ENCODE measurements at places on chromosomes 11 and 22.

DNA sequence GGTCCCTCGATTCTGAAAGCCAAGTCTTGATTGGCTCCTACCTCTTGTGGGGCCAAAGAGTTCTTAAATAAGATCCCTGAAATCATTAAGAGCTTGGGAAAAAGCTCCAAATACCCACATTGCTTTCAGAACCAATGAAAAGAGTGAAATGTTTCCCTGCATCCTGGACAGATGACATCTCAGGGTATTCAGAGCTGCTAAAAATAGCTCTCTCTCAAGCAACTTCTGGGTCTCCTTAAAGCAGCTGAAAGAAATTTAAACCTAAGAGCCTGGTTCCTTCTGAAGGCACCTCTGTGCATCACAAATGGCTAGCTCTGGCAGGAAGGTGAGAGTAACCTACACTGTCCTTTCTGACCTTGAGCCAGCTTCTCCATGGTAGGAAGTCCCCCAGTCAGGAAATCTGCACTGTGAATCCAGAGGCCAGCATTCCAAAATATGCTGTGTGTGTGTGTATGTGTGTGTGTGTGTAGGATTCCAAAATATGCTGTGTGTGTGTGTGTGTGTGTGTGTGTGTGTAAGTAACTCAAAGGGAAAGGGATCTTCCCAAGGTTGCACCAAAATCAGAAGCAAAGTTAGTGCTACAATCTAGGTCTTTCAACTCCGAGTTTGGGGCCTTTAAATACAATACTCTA, 50.1 kb downstream of the RELT start:
- no peak overlapping the region for H3K27ac ChIP-seq
- peaks cover 11% of the 10 kb centered on the region for H3K36me3 ChIP-seq
- DNase-seq, result no peak

DNA sequence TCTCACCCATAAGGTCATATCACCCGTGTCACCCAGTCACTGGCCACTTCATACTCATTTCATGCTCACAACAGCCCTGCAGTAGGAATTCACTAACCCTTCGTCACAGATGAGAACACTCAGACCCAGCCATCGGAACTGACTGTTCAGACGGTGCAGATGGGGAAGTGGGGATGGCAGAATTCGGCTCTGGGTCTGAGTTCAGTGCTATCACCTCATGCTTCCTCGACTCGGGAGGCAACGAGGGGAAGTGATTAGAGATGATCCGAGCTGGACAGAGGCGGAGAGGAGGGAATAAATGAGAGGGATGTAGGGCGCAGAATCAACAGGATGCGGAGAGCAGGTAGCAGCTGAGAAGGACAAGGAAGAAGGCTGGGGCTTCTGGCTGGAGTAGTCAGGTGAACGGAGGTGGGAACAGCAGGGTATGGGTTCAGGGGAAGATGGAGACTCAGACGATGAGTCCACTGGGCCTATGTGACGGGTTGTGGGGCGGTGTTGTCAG, 4.7 kb downstream of the B3GNT6 start:
- H3K4me3 ChIP-seq, result no peak overlapping the region
- no peaks in the 10 kb centered on the region for H3K36me3 ChIP-seq
- peaks cover 9% of the 10 kb centered on the region for H3K4me1 ChIP-seq
- peaks cover 29% of the 10 kb centered on the region for H3K27me3 ChIP-seq
- no peak for DNase-seq

DNA sequence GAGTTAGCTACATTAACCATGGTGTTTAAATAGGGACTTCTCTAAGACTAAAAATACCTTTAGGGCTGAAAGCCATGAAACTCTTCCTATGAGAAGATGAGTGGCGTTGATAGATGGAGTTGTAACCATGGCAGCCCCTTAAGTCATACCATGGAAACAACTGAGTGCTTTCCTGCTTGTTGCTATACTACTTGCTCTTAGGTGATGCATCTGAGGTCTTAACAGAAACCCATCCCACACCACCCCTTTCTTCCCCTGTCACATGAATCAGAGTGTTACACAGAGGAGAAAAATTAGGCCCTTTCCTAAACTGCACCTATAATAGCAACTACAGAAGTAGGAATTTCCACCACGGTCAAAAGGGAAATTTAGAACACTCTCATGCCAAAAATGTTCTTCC, 64.3 kb upstream of the ZC3H12C start:
- H3K27ac ChIP-seq, result no peak overlapping the region
- no peak for DNase-seq
- no peaks in the 10 kb centered on the region for H3K4me1 ChIP-seq
- H3K4me3 ChIP-seq, result no peak overlapping the region

- H3K4me1 ChIP-seq, result peaks cover 12% of the 10 kb centered on the region
- no peak overlapping the region for H3K4me3 ChIP-seq
- no peak for DNase-seq
- no peaks in the 10 kb centered on the region for H3K27me3 ChIP-seq
- no peak overlapping the region for H3K27ac ChIP-seq
Observed at GRCh38 chr11:96145163-96145585, 197.8 kb downstream of the MAML2 start.

- H3K36me3 ChIP-seq, result peaks cover 9% of the 10 kb centered on the region
- peaks cover 7% of the 10 kb centered on the region for H3K4me1 ChIP-seq
- no peak overlapping the region for H3K4me3 ChIP-seq
- DNase-seq, result no peak
- no peak overlapping the region for H3K27ac ChIP-seq
Observed at GRCh38 chr11:122772945-122773344, 65.4 kb upstream of the CRTAM start.

- no peak overlapping the region for H3K27ac ChIP-seq
- no peaks in the 10 kb centered on the region for H3K4me1 ChIP-seq
- H3K27me3 ChIP-seq, result no peaks in the 10 kb centered on the region
Observed at GRCh38 chr11:25733777-25734176, 598.2 kb upstream of the ANO3 start.

DNA sequence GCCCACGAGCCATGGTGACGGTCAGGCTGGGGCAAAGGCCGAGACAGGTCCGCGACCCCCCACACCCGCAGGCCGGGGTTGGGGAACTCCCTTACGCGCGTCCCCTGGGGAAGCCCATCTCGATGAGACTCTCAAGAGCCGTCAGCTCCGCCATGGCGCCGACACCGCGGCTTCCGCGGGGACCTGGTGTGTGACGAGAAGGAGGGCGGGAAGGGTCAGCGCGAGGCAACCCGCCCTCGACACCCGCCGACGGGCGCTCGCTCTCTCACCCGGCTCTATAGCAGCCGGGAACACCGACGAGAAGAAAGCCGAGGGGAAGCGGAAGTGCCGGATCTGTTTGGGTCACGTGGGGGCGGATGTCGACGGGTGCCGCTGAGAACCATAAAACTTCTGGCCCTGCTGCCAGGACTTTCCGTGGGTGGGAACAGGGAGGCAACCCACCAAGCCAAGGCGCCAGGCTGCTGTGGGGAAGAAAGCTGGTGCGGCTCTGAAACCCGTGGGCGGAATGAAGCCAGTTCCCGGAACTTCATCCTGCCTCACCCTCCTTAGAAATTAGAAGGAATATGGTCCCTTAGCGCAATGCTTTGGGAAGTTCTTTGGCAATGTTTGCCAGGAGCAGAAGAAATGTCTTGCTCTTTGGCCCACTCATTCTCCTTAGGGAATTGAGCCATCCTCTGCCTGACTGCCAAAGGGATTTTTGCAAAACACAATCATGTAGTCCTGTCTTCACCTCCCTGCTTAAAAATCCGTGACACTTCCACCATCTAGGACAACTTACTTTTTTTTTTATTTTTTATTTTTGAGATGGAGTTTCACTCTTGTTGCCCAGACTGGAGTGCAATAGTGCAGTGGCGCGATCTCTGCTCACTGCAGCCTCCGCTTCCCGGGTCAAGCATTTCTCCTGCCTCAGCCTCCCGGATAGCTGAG, at the start of gene UBXN1:
TSS of gene UBXN1 (minus strand) at position 304 of the 927 bp plus-strand sequence. CDS start at position 154, 150 bp downstream.
- peak; percentile 69 for DNase-seq
- peaks cover 33% of the 10 kb centered on the region for H3K36me3 ChIP-seq
- H3K27me3 ChIP-seq, result no peaks in the 10 kb centered on the region
- H3K4me3 ChIP-seq, result peak within 1 kb of the TSS; percentile 100
- H3K27ac ChIP-seq, result peak within 1 kb of the TSS; percentile 97

GRCh38 chr11:34665077-34665835, 44.4 kb downstream of the EHF start:
- no peak overlapping the region for H3K27ac ChIP-seq
- no peak overlapping the region for H3K4me3 ChIP-seq
- no peaks in the 10 kb centered on the region for H3K36me3 ChIP-seq
- DNase-seq, result no peak
- no peaks in the 10 kb centered on the region for H3K4me1 ChIP-seq

DNA sequence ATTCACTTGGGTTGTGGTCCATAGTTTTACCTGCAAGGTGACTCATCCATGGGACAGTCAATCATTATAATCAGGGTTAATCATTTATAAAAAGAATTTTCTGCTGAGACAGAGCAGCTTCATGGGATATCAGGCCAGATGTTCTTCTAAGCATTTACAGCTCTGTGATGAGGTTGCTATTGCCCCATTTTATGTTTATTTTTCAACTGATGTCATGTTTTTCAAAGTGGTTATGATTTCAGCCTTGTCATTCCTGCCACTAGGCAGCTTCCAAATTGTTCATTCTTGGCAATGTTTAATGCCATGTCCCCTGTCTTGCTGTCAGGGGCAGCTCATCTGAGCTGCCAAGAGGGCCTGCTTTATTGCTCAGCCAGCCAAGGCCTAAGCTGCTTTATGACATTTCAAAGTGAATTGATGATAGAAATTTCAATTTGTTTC, 35.9 kb upstream of the ZBED5 start:
- H3K27ac ChIP-seq, result no peak overlapping the region
- no peaks in the 10 kb centered on the region for H3K36me3 ChIP-seq
- H3K27me3 ChIP-seq, result no peaks in the 10 kb centered on the region
- H3K4me1 ChIP-seq, result no peaks in the 10 kb centered on the region
- no peak for DNase-seq

DNA sequence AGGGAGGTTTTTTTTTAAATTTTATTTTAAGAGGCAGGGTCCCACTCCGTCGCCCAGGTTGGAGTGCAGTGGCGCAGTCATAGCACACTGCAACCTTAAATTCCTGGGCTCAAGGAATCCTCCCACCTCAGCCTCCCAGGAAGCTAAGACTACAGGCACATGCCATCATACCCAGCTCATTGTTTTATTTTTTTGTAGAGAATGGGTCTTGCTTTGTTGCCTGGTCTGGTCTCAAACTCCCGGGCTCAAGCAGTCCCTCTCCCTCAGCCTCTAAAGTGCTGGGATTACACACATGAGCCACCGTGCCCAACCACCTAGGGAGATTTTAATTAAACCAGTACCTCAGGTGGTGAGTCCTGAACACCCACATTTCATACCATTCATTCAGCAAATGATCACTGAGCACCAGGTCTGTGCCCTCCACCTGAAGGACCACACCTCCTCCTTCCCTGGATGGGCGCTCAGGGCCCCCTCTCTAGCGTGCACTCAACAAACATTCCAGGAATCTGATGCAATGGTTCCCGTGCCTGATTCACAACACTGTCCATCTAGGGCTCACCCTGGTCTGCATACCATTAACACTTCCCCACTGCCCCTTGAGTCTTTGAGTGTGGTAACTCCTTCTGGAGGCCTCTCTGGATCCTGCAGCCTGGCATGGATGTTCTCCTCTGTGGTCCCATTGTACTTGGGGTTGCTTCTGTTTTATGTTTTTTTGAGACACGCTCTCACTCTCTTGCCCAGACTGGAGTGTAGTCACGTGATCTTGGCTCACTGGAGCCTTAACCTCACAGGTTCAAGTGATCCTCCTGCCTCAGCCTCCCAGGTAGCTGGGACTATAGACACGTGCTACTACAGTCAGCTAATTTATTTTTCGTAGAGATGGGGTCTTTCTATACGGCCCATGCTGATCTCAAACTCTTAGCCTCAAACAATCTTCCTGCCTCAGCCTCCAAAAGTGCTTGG, 9.6 kb upstream of the MYH9 start:
- no peak overlapping the region for H3K27ac ChIP-seq
- no peaks in the 10 kb centered on the region for H3K27me3 ChIP-seq
- no peaks in the 10 kb centered on the region for H3K36me3 ChIP-seq
- no peak for DNase-seq

DNA sequence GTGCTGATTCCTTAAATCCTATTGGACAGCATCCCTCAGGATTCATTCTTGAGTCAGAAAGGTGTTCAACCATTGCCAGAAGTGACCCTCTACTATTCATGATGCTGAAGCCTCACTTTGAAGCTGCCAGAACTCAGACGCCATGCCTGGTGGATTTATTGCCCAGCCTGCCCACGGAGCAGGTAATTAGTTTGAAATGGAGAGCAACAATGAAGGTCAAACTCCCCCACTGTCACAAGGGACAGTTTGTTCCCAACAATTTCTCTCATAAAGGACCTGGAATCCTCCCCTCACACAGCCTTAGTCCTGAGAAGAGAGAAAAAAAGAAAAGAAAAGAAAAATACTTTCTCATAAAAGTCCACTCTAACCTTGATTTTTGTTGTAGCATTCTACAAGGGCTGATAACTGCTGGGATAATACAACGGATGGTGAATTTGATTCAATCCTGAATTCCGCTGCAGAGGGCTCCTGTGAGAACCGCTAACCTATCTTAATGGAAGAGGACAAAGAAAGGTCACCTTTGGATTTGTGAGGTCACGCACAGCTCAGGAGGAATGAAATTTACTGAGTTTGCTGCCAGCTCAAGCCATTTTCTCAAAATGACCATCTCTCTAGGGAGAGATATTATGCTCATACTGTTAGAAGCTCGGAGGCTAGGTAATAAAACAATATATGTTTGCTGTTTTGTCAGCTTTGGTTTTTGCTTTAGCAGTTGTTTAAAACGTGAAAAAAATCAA, 161.6 kb upstream of the SYN3 start:
- H3K4me1 ChIP-seq, result no peaks in the 10 kb centered on the region
- no peaks in the 10 kb centered on the region for H3K36me3 ChIP-seq
- H3K27me3 ChIP-seq, result no peaks in the 10 kb centered on the region
- DNase-seq, result no peak
- H3K27ac ChIP-seq, result no peak overlapping the region
- H3K4me3 ChIP-seq, result no peak overlapping the region

DNA sequence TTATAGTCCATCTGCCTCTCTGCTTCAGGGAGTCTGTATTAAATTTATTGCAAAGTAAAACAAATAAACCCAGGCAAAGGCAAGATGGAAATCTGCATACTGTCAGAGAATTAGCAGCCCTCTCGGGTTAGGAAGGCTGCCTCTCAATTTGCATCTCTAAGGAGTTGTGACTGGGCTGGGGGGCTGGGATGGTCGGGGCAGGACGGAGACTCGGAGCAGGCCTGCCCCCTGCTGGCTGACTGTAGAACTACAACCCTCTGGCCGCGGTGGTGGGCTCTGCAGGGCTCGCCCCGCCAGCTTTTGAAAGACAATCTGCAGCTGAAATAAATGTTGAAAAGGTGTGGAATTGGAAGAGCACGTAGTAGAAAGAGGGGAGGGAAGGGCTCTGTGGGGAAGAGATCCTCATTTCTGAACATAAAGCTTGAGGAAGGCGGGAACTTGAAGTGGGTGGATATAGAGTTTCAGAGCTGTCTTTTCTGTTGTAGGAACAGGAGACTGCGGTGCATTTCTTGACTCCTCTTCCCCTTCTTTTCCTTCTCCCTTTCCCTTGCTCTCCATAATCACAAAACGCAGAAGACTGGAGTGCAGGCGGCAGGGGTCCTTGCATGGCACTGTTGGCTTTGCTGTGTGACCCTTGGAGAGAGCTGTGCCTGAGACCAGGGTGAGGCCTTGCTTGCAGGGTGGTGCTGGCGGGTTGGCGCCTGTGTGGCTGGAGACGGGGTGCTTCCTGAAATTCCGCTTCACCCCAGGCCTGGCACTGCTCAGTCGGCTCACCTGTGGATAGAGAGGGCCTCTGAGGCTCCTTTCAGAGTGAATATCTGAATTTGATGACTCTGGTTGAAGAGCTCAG, 22.6 kb upstream of the PKNOX2 start:
- no peaks in the 10 kb centered on the region for H3K36me3 ChIP-seq
- peak; percentile 46 for DNase-seq
- no peak overlapping the region for H3K4me3 ChIP-seq
- peaks cover 6% of the 10 kb centered on the region for H3K4me1 ChIP-seq
- H3K27me3 ChIP-seq, result peaks cover 19% of the 10 kb centered on the region
- no peak overlapping the region for H3K27ac ChIP-seq

All from CD4-positive, alpha-beta T cell (primary cell).